Right hindlimb (tissue), 1 donor: ENCODE measurements at places on chromosomes 2 and 18.
A peak's percentile ranks its signal among the peaks of the same experiment; 100 is the strongest.

DNA sequence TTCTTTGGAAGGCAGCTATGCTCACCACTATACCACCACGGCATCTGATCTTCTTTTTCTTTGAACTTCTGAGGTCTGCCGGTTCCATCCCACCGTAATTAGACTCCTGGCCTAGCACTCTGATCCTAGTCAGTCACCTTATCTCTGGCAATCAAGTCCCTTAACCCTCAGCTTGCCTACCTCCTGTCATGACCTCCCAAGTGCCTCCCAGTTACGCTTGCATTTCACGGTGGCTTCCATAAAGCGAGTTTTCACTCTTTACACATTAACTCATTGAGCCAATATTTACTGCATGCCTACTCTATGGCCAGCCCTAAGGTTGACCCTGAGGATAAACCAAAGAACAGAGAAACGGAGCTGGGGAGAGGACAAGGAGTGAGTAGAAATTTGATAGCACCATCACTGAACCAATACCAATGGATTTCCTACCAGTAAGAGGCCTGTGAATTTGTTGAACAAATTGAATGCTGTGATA is 37.8 kb upstream of the TMEM182 start:
- no peak for DNase-seq

DNA sequence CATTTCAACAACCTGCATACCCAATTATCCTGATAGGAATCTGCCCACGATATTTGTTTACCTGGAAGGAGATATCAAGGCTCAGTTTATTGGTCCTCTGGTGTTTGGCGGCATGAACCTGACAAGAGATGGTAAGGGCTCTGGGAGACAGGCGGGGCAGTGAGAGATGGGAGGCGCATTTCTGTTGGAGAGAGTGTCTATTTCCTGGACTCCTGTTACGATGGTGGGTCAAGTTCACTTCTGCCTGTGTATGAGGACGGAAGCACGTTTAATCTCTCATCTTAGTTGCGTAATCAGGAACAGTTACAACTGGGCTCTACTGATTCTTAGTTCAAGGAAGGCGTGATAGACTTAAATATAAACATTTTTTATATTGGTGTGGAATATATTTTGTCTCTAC is 8.9 kb downstream of the PDCL3 start:
- DNase-seq, result no peak

GRCh38 chr2:213420828-213421385 is 136.6 kb downstream of the SPAG16 start:
- DNase-seq, result no peak

DNA sequence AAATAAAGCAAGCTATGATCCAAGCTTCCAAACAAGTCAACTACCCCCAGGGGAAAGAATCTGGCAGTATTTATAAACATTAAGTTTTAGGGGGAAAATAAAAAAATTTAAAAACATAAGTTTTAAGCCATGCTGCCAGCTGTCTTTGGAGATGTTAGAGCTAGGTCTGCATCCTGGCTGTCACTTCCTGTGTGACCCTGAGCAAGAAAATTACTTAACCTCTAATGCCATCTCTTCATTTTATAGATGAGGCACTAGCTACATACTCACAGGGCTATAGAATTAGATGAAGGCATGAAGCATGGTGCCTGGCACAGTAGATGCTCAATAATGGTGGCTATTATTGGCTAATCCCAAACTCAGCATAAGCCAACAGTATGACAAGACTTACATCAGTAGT is 28.1 kb downstream of the STARD7 start:
- no peak for DNase-seq

DNA sequence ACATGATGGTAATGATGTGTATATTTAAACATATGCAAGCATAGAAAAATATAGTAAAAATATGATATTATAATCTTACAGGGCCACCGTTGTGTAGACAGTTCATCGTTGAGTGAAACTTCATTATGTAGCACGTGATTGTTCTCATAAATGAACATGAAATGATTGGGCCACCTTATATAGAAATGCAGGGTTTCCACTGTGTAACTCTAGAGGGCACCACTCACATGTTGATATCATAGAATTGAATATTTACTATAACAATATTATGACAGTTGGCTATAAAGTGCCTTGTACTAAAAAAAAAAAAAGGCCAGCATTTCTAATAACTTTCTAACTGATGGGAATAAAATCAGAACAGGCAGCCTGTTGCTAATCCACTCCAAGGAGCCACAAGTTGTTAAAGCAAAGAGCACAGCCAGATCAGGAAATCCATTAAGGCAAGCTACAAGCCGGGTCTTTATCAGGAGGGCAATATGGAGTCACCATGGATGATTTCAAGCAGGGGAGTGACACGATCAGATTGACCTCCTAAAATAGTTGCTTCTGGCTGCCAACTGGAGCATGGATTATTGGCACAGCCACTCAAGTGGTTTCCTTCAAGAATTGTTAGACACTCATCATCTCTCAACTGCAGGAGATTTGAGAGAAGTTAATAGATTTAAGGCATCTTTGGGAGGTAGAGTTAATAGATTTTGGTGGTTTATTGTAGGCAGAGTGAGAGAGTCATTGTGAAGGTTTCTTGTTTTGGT is 16.7 kb downstream of the IL1F10 start:
- no peak for DNase-seq

DNA sequence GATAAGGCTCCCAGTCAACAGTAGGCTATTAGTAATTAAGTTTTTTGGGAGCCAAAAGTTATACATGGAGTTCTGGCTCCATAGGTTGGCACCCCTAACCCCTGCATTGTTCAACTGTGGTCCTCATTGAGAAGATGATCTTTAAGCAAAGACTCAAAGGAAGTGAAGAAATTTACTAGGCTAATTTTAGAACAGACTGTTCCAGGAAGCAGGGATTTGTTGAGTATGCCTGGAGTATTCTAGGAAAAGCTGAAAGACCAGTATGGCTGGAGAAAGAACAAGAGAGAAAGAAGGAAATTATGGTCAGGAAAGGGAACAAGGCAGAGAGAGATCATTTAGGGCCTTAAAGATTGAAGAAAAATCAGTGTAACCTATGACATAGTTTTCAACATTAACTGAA is 125.1 kb downstream of the PMAIP1 start:
- no peak for DNase-seq

GRCh38 chr2:37570773-37571586 is 100.5 kb downstream of the CDC42EP3 start:
- DNase-seq, result no peak

DNA sequence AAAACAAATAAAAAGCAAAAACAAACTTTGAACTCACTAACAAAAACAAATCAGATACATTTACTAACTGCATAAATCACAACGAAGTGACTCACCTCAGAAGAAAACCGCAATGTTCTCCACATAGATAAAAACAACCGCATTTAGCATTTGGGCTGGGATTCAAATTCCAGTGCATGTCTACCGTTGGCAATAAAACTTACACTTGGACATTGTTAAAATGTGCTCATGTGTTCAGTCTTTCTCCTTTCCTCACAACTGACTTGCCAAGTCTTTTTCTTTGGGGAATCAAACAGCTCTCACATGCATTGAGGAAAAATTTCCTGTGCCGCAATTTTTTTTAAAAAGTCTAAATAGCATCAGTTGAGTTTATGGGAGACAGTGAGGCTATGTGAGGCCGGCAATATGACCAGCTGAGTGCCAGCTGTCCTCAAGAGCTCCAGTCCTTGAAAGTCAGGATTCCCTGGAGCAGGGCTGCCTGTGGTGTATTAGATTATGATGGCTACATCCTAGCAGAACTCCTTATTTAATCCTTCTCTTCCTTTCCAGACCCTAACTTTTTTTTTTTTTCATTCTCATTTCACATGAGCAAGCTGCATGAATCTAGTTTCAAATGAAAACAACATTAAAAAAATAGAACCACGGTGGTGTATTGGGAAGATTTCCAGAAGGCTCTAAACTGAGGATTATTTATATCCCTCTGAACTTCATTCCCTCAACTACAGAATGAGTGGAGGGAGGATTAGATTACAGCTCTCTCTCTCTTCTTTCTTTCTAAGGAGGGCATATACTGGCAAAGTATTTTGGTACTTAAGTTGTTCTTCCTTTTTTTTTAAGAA is 70.2 kb upstream of the MEIS1 start:
- peak; percentile 56 for DNase-seq

DNA sequence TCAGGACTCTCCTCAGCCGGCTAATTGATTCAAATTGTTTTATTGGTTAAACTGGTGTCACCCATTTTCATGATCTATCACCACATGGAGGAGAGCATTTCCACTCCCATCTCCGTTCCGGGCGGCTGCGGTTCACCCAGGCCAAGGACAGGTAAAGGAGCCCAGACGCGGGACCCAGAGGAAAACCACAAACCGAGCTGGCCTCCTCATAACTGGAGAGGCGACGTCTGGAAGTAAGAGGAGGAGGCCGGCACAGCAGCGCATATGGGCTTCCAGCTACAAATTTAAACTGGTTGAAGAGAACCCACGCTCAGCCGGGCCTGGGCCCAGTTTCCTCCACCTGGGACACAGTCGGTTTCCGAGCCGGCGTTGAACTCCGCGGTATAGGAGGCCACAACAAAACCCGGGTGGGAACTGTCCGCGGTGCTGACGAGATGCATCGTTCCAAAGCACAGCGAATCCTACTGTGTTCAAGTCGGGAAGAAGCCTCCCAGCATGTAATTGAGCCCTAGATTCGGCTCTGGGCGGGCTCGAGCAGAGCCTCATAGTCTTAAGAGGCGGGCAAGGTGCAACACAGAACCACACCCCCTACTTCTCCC is 3.0 kb upstream of the SKOR2 start:
- DNase-seq, result peak; percentile 76

GRCh38 chr2:43127208-43127940 is 99.0 kb downstream of the ZFP36L2 start:
- peak; percentile 60 for DNase-seq

GRCh38 chr18:8006979-8007378 is 439.9 kb downstream of the PTPRM start:
- DNase-seq, result no peak

GRCh38 chr2:211879323-211879722 is 659.3 kb downstream of the ERBB4 start:
- DNase-seq, result no peak

DNA sequence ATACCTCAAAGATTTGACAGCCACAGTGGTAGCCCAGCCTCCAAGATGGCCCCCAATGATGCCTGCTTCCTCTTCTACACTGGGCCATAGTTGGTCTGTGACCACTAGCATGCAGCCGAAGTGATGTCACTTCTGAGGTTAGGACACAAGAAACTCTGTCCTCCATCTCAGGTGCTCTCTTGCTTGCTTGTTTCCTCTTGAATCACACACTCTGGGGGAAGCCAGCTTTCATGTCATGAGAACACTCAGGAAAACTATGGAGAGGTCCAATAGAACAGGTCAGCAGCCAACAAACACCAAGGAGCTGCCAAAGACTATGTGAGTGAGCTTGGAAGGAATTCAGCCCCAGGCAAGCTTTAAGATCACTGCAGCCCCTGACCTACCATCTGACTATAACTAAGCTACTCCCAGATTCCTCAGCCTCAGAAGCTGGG is 3.3 kb upstream of the ADAM17 start:
- no peak for DNase-seq

- DNase-seq, result no peak
These were observed 63.4 kb downstream of the BMP10 start for GRCh38 chr2:68807821-68808266.

- no peak for DNase-seq
These were observed 109.3 kb downstream of the ADCYAP1 start for GRCh38 chr18:1013951-1014350.

- DNase-seq, result peak; percentile 75
These were observed 440.2 kb upstream of the ST6GAL2 start for GRCh38 chr2:107325981-107326786.

GRCh38 chr18:785242-785641 is 26.8 kb downstream of the YES1 start:
- DNase-seq, result no peak

DNA sequence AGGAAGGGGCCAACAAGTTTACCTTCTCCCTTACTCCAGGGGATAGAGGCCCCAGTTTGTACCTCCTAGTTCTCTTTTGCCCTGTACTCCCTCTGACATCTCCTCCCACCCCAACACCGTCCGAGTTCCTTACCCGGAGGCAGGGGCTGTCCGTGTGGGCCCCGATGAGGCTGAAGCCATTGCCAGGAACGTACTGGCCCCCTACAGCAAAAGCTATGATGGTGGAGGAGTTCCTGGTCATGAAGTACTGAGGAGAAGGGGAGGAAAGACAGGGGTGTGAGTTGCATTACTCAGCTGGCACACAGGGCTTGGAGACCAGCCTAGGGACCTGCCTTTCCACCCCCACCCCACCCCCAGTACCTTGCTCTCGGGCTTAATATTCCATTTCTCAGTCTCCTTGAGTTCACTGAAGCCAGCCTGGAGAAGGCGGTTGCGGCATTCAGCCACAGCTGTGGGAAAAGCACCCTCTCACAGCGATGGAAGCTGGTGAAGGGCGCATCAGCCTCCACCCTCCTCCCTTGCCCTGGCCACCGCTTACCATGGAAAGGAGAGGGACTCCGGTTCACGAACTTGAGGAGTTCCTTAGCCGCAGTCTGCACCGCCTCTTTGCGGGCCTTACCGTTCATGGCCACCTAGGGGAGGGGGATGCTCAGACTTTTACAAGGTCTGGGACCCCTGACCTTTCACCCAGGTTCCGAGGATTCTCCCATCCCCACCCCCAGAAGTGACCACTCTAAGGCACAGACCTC is 1.0 kb downstream of the DNPEP start:
- peak; percentile 45 for DNase-seq

- DNase-seq, result no peak
These were observed 50.3 kb downstream of the SS18 start for GRCh38 chr18:26040051-26040656.

DNA sequence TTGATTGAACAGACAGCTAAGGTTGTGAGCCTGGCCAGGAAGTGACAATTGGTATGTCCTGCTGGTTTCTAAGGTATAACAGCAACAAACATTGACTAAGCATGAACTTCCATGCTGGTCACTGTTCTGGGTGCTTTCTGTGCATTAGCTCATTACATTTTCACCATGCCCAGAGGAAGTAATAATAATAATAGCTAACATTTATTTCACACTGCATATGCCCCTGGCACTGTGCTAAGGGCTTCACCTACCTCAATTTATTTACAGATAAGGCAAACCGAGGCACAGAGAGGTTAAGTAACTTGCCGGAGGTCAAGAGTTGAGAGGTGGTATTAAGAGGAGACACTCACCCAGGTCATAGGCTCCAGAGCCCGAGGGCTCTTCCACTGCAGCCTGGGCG is 113.6 kb downstream of the PDCL3 start:
- DNase-seq, result no peak

- DNase-seq, result no peak
These were observed 154.0 kb upstream of the SMIM21 start for GRCh38 chr18:75581336-75582131.

DNA sequence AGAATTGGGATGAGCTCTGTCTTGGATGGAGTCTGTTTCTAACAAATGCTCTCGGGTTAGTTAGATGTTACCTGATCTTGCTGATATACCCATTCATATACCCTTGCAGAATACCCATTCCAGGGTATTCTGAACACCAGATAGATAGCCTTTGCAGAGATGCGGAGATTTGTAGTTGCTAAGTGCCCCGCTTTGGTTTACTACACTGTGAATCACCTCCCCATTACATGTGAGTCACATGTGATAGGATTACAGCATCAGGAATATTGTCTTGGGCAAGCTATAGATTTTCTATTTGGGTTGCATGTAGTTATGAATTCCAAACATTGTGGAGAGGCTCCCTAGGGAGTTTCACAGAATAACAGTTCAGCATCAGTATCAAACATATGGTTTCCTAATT is 3.8 kb downstream of the VSNL1 start:
- no peak for DNase-seq

- peak; percentile 25 for DNase-seq
These were observed 113.1 kb downstream of the NFATC1 start for GRCh38 chr18:79508565-79509535.

GRCh38 chr2:142722569-142722968 is 154.9 kb upstream of the KYNU start:
- no peak for DNase-seq
